ENCODE measurements at places on chromosomes 12 and 14.
A peak's percentile ranks its signal among the peaks of the same experiment; 100 is the strongest.

- DNase-seq: no peak
These were observed 39.3 kb downstream of the RBM19 start for GRCh38 chr12:113926788-113927187.

DNA sequence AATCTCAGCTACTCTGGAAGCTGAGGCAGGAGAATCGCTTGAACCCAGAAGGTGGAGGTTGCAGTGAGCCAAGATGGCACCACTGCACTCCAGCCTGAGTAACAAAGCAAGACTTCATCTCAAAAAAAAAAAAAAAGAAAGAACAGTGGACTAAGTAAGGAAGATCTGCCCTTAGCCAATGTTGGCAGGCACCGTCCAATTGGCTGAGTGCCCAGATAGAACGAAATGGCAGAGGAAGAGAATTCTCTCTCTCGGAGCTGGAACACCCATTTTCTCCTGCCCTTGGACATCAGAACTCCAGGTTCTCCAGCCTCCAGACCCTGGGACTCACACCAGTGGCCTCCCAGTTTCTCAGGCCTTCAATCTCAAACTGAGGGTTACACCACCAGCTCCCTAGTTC, 49.9 kb downstream of the ESR2 start:
- no peak for DNase-seq

GRCh38 chr12:57535764-57536596, 11.0 kb downstream of the DCTN2 start:
- no peak for DNase-seq

DNA sequence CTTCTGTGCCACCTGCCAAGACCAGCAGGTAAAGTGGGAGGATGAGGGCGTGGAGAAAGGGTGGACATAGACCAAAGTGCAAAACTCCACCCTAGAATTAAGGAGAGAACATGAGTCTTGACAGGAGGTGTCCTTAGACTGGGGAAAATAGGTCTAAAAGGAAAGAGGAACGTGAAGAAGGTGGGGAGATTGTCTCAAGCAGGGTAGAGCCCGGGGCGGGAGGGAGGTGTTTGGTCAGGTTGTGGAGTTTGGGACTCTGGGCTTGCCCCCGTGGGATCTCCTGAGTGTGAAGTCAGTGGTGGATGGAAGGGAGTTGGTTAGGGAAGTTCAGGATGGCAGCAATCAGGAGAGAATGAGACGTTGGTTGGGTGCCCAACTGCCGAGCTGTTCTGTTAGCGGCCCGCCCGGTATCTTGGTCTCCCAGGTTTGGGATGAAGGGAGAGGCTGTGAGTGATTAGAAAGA, 386 bp downstream of the DGKA start:
- no peak for DNase-seq

DNA sequence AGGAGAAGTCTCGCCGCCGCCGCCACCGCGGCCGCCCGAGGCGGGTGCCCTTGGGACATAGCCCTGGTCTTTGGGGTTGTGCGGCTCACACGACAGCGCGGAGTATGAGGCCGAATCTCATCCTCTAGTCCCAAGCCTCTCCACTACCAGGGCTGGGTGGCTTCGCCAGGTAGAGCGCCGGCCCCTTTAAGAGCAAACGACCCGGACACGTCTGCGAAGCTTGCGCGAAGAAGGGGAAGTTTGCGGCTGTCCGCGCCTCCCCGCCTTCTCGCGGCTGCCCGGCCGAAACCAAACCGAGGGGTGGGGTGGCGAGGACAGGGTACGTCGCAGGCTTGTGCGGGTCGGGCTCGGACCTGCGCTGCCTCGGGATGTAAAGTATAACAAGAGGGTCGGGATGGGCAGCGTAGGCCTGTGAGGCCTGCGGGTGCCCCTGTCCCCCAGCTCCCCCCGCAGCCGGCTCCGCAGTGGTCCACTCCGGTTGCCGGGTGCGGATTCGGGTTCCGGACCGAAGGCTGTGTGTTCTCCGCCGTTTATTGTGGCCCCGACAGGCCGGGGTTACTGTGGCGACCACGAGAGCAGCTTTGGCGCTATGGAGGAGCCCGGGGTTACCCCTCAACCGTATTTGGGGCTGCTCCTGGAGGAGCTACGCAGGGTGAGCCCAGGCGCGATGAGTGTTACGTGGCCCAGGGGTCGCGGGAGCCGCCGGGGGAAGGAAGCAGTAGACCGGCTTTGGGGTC, 33.3 kb downstream of the MIA2 start:
- peak; percentile 76 for DNase-seq

DNA sequence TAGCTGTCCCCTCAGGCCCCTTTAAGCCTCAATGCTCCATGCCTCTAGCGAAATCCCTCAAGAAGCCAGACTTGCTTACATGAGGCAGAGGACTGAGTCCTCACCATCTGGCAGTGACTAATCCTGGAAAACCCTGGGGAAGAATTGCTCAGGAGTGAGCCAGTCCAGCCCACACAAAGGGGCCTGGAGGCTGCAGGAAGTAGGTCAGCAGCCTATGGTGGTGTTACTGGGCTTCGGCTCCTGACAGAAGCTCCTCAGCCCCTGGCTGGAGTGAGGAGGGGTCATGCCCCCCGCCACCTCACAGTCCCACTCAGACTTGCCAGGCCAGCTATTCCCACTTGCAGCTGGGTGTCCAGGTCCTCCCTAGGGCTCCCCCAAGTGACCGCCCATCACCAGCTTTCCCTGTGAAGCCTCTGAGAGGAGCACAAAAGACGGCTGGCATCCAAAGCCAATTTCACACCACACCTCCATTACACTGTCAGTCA, 250.5 kb downstream of the DPF3 start:
- DNase-seq: no peak

GRCh38 chr12:103268831-103269514, 226.8 kb downstream of the C12orf42 start:
- DNase-seq: peak; percentile 91

DNA sequence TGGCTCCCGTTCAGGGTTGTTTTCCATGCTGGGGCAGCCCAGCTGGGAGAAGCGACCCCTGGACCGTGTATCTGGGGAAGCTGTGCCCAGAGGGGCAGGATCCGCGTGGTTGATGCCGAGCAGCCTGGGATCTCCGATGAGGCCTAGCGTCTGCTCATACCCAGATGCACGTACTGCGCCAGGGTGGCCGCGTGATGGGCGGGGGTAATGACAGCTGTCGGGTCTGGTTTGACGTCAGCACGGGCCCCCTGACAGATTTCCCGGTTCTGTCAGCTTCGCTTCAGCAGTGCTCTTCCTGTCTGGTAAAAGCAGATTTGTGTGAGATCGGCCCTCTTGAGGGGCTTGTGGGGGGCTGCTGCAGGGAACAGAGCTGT, 147.3 kb downstream of the TSPAN9 start:
- DNase-seq: no peak

GRCh38 chr14:63515240-63515639, 27.9 kb downstream of the PPP2R5E start:
- no peak for DNase-seq

GRCh38 chr12:99619389-99620158, 28.0 kb upstream of the GARIN6 start:
- no peak for DNase-seq

DNA sequence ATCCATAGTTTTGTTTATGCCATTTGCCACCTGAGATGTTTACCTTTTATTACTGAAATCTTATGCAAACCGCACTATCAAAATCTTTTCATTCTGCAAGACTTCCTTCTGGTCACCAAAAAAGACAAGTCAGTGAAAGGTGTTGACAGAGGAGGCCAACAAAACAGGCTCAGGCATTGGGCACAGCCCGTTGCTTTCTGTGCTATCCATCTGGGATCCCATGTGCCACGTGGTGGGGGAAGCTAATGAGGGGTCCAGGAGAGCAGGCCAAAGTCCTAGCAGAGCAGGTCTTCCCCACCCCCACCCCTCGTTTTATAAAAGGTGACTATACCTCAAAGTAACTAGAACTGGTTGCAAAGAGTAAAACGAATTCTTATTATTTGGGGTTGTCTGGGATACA, 1.2 kb downstream of the ALDH1L2 start:
- DNase-seq: no peak

DNA sequence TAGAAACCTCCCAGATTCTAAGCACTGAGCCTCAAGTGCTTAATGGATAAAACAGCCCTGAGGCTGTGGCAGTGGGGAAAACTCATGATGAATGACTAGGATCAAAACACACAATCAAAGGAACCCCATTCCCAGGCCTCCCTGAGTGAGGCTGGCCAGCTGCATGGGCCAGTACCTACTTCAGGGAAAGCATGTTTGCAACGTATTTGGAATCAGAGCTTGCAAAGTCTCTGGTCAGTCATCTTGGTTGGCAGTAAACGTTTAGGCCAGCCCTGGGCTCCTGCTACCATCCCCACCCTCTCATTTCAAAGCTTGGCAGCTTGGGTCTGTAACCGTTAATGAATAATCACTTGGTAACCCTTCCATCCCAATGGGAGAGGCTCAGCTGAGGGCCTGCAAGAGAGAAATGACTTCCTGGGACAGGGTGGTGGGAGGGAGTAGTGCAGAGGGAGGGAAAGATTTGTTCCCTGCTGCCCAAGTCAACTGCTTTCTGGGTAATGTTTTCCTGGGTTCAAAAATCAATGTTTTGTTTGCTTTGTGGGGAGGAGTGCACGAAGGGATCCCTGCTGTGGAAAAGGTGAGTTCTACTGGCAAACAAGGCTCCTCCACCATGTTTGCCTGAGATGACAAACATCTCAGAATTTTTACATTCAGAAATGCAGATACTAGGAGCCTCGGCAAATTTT, 2.0 kb upstream of the RNASE8 start:
- DNase-seq: no peak

GRCh38 chr14:64289571-64289970, 4.6 kb downstream of the ESR2 start:
- no peak for DNase-seq

GRCh38 chr12:112839386-112839972, 47.9 kb downstream of the RPH3A start:
- DNase-seq: no peak

GRCh38 chr12:132063491-132063890, 80.6 kb downstream of the DDX51 start:
- no peak for DNase-seq

Measured in NCI-H345 (cell line).